ENCODE measurements at places on chromosomes 7 and 10. TPM values are rescaled to one million over a fixed set of nuclear protein-coding genes. Genes with fewer than 3 reads are reported as not detected.

CEP55 gene
- 3.5 TPM for polyA plus RNA-seq

GRCh38 chr7:24732646-24733413 lies 24.4 kb downstream of the GSDME start:
- H3K27me3 ChIP-seq, result no peaks in the 10 kb centered on the region
- DNase-seq, result no peak
- H3K36me3 ChIP-seq, result no peaks in the 10 kb centered on the region
- no peak overlapping the region for H3K27ac ChIP-seq
- H3K4me1 ChIP-seq, result no peaks in the 10 kb centered on the region

GRCh38 chr10:124321433-124322089 lies 97.2 kb downstream of the OAT start:
- no peaks in the 10 kb centered on the region for H3K4me1 ChIP-seq
- DNase-seq, result no peak
- no peak overlapping the region for H3K4me3 ChIP-seq
- no peaks in the 10 kb centered on the region for H3K27me3 ChIP-seq
- H3K27ac ChIP-seq, result no peak overlapping the region
- H3K36me3 ChIP-seq, result no peaks in the 10 kb centered on the region

- no peak overlapping the region for H3K4me3 ChIP-seq
- no peaks in the 10 kb centered on the region for H3K36me3 ChIP-seq
- H3K27me3 ChIP-seq, result no peaks in the 10 kb centered on the region
- no peaks in the 10 kb centered on the region for H3K4me1 ChIP-seq
- DNase-seq, result no peak
- H3K27ac ChIP-seq, result no peak overlapping the region
Measured at GRCh38 chr10:65893676-65894075, 1032.2 kb upstream of the LRRTM3 start.

UPK3B gene
- 5.9 TPM for polyA plus RNA-seq

GBX1 gene
- polyA plus RNA-seq, result not detected

GRCh38 chr10:71383972-71384687 lies 12.6 kb upstream of the CDH23 start:
- H3K4me3 ChIP-seq, result no peak overlapping the region
- peak; percentile 58 for DNase-seq
- H3K4me1 ChIP-seq, result no peaks in the 10 kb centered on the region
- no peak overlapping the region for H3K27ac ChIP-seq
- H3K27me3 ChIP-seq, result no peaks in the 10 kb centered on the region
- H3K36me3 ChIP-seq, result no peaks in the 10 kb centered on the region

HECW1 gene
- polyA plus RNA-seq, result 2.9 TPM

BCL7B gene
- polyA plus RNA-seq, result 42.1 TPM

GRCh38 chr7:25515633-25516275 lies 287.5 kb upstream of the NPVF start:
- no peaks in the 10 kb centered on the region for H3K36me3 ChIP-seq
- no peak overlapping the region for H3K27ac ChIP-seq
- no peak for DNase-seq
- no peaks in the 10 kb centered on the region for H3K4me1 ChIP-seq

GRCh38 chr10:122078965-122079795 lies 90.2 kb downstream of the TACC2 start:
- H3K27me3 ChIP-seq, result no peaks in the 10 kb centered on the region

- H3K27me3 ChIP-seq, result no peaks in the 10 kb centered on the region
- DNase-seq, result no peak
- H3K4me3 ChIP-seq, result no peak overlapping the region
- H3K4me1 ChIP-seq, result no peaks in the 10 kb centered on the region
- H3K36me3 ChIP-seq, result no peaks in the 10 kb centered on the region
- H3K27ac ChIP-seq, result no peak overlapping the region
Measured at GRCh38 chr7:106179256-106179655, 67.1 kb upstream of the SYPL1 start.

TRPV5 gene
- 0.05 TPM for polyA plus RNA-seq

- no peaks in the 10 kb centered on the region for H3K36me3 ChIP-seq
- no peak for DNase-seq
- no peak overlapping the region for H3K4me3 ChIP-seq
- no peaks in the 10 kb centered on the region for H3K27me3 ChIP-seq
- H3K4me1 ChIP-seq, result no peaks in the 10 kb centered on the region
Measured at GRCh38 chr10:44567471-44567870, 182.6 kb upstream of the CXCL12 start.

CYP2C18 gene
- not detected for polyA plus RNA-seq

DNA sequence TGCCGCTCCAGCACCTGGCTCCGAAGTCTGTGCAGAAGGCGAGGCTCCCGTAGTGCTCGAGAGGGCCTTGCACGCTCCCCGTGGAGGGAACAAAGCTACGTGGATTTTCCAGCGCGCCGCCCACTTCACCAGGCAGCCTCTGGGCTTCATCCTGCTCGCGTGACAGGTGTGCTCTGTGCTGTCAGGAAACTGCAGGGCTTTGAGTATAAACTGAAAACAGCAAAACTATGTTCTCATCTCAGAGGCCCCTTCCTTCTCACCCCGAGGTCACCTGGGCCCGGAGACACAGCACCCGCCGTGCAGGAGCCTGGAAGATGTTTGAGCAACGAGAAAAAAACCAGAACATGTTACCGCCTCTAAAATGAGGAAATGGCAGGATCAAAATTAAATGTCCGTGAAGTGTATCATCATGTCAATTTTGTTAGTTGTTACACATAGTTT lies 17.6 kb upstream of the GPR146 start:
- H3K27ac ChIP-seq, result no peak overlapping the region
- no peaks in the 10 kb centered on the region for H3K36me3 ChIP-seq
- no peak overlapping the region for H3K4me3 ChIP-seq
- H3K4me1 ChIP-seq, result peaks cover 5% of the 10 kb centered on the region
- no peak for DNase-seq
- no peaks in the 10 kb centered on the region for H3K27me3 ChIP-seq

Data from H1 (cell line).